ENCODE measurements at places on chromosomes 6 and 20.

- DNase-seq = no peak
Observed at GRCh38 chr6:143346004-143346403, 104.5 kb downstream of the ADAT2 start.

- DNase-seq = no peak
Observed at GRCh38 chr6:147531321-147531720, 22.8 kb downstream of the SAMD5 start.

- no peak for DNase-seq
Observed at GRCh38 chr6:20692023-20692422, 157.8 kb downstream of the CDKAL1 start.

DNA sequence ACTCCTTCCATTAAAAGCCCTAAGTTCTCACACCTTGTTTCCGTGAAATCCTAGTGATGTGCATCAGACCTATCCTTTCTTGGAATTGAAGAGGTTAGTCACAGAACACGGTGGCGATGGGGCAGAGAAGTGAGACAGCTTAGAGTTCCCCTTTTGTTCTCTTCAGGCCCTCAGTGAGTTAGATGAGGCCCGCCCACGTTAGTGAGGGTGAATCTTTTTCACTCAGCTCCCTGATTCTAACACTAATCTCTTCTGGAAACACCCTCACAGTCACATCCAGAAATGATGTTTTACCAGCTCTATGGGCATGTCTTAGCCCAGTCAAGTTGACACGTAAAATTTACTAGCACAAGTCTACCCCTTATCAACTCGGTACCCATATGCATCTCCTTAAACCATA is 172.7 kb upstream of the NOX3 start:
- DNase-seq = peak; percentile 36

GRCh38 chr20:7716286-7716972 is 223.8 kb downstream of the HAO1 start:
- DNase-seq = no peak

- DNase-seq = no peak
Observed at GRCh38 chr20:43549416-43550065, 9.3 kb upstream of the SGK2 start.

DNA sequence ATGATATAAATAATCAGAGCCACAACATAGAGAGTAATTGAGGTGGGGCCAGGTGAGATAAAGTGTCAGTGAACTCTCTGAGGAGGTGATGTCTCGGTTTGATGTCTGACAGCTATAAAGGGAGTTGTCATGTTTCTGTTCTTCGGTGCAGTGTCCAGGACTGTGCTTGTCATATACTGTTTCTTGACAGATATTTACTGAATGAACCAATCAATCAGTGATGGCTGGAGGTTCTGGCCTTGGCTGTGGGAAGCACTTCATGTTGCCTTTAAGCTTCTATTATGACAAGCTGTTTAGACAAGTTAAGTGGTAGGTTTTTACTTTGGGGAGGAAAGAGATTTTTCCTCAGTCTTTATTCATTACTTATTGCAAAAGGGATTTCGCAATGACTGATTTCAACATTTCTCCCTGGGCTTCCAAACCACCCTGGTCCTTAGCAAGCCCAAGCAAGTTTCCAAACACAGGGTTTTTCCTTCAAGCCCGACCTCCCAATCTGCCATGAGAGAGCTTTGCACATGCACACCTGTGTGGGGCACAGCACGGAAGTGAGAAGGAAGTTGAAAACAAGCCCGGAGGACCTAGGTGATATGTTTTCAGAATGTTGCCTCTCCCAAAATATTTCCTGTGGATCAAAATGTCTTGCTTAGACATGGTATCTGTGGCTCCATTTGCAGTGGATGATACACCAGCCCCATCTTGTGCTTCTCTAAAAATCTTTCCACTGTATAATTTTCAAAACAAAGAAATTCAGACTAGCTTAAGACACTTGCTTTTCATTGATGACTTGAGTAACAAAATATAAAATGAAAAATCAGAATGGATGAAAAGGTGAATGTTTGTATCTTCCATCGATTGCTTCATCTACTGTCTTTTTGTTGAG is 567.3 kb upstream of the BTBD3 start:
- DNase-seq = no peak

GRCh38 chr20:38460040-38460623 is 12.5 kb upstream of the RALGAPB start:
- no peak for DNase-seq

- DNase-seq = no peak
Observed at GRCh38 chr6:170037541-170038250, 253.2 kb downstream of the DLL1 start.

- no peak for DNase-seq
Observed at GRCh38 chr6:67663105-67663895, 971.8 kb upstream of the ADGRB3 start.

DNA sequence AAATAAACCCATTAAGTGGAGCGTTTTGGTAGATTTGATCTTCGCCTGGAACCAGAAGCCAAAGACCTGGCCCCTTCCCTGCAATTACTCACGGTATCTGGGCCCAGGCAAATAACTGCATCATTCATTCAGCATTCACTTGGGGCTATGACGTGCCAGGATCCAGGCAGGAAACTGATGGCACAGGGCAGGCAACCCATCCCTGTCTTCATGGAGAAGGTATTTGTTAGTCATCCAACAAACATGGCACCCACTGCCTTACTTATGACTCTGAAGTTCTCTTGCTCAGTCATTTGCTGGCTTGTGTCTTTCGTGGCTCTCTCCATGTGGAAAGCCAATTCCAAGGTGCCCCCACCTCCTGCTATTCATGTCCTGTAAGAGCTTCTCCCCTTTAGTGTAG is 232.4 kb downstream of the BMP7 start:
- no peak for DNase-seq

- DNase-seq = no peak
Observed at GRCh38 chr20:31713312-31714273, 9.1 kb downstream of the BCL2L1 start.

DNA sequence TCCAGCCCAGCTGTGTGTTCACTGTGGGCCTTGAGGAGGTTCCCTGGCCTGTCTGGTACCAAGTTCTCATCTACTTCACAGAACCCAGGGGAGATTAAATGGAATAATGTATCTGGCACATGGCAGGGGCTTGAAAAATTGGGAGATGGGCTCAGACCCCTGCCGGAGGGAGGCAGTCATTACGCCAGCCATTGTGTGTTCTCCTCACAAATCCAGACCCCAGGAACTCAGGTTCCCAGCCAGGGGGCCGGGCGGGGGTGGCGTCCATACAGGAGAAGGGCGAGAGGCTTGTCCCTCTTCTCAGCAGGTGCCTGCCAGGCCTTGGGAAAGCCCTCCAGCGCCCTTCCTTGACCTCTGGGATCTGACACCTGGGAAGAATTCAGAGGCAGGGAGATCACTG is 8.1 kb downstream of the NOL4L start:
- DNase-seq = no peak

GRCh38 chr6:140744659-140745320 is 1370.3 kb upstream of the CITED2 start:
- no peak for DNase-seq

DNA sequence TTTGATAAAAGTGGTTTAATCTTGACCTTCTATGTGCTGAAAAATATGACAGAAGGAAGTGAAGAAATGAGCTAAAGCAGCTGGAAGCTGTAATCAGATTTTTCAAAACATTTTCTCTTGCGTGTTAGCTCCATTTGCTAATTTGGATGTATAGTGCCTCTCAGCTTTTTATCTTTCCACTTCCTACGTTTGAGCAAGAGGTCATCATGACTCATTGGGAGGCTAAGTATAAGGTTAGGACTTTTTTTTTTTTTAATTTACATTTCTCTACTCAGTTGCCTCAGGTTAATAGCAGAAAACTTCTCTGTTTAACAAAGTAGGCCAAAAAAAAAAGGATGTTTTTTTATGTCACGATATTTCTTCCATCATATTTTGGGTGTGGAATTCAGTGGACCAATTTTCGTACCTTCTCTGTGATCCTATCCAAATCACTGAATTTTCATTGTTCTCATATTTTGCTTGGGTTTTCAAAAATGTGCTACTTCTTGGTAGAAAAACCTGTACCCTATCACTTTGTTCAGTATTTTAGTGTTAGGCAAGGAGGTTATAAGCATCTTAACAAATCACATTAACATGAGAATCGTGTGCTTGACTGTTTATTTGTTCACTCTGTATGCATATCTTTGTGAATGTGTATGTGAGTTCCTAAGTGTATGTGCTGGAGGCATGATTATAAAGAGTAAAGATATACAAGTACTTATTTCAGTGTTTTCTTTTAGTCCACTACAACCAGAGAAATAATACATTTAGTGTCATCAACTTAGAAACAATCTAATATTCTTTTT is 1028.3 kb upstream of the EYS start:
- DNase-seq = no peak

GRCh38 chr6:30997301-30997700 is 13.0 kb upstream of the MUC22 start:
- no peak for DNase-seq

- no peak for DNase-seq
Observed at GRCh38 chr6:19991176-19991575, 154.0 kb downstream of the ID4 start.

GRCh38 chr6:42197555-42198362 is 3.0 kb upstream of the GUCA1B start:
- DNase-seq = no peak

GRCh38 chr20:18007534-18008292 is 38.9 kb downstream of the MGME1 start:
- DNase-seq = no peak

DNA sequence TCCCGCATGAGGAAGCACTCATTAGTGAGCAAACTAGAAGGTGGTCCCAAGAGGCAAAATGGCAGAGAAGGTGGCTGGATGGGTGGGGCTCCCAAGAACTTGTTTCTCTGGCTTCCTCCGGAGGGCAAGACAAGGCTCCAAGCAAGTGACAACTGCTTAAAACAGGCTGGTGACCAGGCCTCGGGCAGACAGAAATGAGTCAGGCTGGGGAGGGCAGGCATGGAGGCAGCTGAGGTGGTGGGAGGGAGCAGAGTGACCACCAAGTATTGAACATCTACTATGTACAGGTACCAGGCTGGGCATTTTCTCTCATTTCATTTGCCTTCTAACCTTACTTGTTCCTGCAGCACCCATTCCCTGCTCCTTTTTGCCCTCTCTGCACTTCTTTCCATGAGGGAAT is 33.4 kb downstream of the TNXB start:
- no peak for DNase-seq

DNA sequence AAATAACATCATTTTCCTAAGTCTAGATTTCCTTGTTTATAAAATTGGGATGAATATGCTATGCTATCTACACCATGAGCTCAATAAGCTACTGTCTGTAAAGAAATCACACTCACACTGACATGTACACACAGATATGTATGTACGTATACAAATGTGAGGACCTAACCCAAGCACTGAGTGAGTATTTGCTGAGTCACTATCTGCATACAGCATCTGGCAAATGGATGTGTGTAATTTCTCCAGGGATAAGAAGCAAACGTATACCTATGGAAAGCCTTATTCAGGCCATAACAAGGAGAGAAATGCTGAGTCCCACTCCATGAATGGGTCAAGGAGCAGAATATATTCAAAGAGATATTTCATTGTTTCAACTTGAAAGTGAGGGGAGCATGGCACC is 153.9 kb downstream of the LPA start:
- no peak for DNase-seq

DNA sequence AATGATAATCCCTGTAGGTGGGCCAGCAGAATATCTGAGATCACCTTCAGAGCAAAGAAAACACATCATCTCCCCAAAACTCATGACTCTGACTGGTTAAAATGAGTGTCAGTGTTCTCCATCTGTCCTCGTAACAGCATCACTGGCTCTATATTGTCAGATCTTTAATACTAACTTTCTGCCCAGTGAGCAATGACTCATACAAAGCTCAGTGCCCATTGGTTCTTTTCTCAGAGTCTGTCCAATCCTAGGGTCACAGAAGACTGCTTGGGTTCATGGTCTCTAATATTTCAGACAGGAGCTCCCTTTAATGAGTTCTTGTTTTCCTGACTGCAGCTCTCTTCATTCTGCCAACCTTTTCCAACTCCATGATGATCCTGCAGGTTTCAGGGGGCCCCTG is 36.4 kb downstream of the HLA-DPB1 start:
- no peak for DNase-seq

DNA sequence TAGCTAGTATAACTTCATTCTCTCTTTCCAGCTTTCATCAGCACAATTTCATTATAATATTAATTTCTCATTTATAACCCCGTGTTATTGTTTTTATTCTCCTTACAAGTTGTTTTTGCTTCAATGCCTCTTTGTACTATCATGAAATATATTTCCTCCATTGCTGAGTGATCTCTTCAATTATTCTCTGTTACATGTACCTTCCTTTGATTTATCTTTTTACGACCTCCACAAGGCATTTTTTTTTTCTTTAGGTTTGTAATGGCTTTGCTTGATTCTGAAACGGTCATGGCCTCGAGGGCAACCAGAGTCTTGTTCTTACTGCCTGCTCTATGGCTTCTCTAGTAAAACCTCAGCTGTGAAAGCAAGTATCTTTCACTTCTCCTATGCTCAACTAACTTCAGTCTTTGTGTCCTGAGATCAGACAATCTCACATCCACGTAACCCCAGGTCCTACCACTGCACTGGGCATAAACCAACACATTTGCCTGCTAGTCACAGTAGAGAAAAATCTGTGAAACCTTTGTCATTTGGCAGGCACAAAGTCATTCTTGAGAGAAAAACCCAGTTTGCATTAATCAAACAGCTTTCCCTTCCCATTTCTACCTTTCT is 119.9 kb downstream of the UST start:
- no peak for DNase-seq

DNA sequence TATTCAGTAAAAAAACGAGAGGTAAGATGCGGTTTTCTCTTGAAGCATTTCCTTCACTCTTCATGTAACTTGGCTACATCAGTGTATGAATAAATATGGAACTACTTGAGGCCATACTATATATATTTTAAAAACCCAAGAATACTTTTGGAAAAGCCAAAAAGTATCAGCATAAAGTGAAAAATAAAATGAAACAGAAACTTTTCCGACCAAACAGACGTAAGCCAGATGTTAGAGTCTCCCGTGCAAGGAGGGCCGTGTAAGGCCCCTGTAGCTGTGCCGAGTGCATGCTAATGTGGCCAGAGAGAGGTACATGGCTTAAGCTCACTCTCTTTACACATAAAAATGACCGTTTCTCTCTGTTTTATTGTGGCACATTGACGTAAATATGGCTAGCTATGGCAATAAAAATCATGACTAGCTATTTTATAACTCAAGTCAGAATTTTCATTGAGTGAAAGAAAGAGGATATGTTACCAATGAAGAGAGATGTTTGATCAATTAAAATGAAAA is 140.1 kb upstream of the GMDS start:
- no peak for DNase-seq
